ENCODE measurements at places on chromosomes 5 and 9. TPM values are rescaled to one million over a fixed set of nuclear protein-coding genes. Genes with fewer than 3 reads are reported as not detected.

Gene ADAMTS6
- total RNA-seq, result 7.1 TPM

Gene GALT
- 33.2 TPM for total RNA-seq

Gene KLF9
- total RNA-seq, result 166 TPM

Gene FBN2
- 2.0 TPM for total RNA-seq

Gene CXCL14
- total RNA-seq, result 15.5 TPM

Gene LCN2
- not detected for total RNA-seq

Gene SLC6A3
- not detected for total RNA-seq

Gene KIAA0825
- total RNA-seq, result 4.6 TPM

Gene MARVELD2
- not detected for total RNA-seq

Gene CER1
- total RNA-seq, result not detected

Gene JMY
- 35.5 TPM for total RNA-seq

Gene FOXD4L4
- not detected for total RNA-seq

Gene HTR4
- total RNA-seq, result 5.0 TPM

Gene C9
- total RNA-seq, result not detected

Gene PPP2CA
- total RNA-seq, result 102 TPM

Gene ANKRD20A1
- total RNA-seq, result 1.4 TPM

Gene TMC1
- not detected for total RNA-seq

Gene CNTNAP3
- total RNA-seq, result 9.8 TPM

Gene GPRIN1
- total RNA-seq, result 1.6 TPM

Gene SPTLC1
- 60.4 TPM for total RNA-seq

Gene SPINK5
- total RNA-seq, result not detected

Gene CCDC192
- not detected for total RNA-seq

Gene SPATA31A3
- not detected for total RNA-seq

Gene PCDHA12
- not detected for total RNA-seq

Gene ANKRD31
- not detected for total RNA-seq

Gene FAM221B
- total RNA-seq, result not detected

Gene SLC6A18
- total RNA-seq, result not detected

Gene NUTM2F
- total RNA-seq, result not detected

Gene IDNK
- total RNA-seq, result 11.8 TPM

Gene FBP2
- not detected for total RNA-seq

Gene ZNF454
- total RNA-seq, result 2.9 TPM

Gene ADAMTSL1
- 13.6 TPM for total RNA-seq

Gene OGN
- total RNA-seq, result 63.5 TPM

Gene CPLANE1
- 37.0 TPM for total RNA-seq

Gene STKLD1
- 0.49 TPM for total RNA-seq

Gene PCDHA13
- 1.4 TPM for total RNA-seq

Gene PCDHB10
- total RNA-seq, result 6.2 TPM

Gene SPINK4
- total RNA-seq, result not detected

Gene SEMA4D
- 4.6 TPM for total RNA-seq

Gene NDUFA8
- 88.3 TPM for total RNA-seq

Gene GABRA1
- not detected for total RNA-seq

Gene C9orf43
- total RNA-seq, result 0.36 TPM

Gene ABO
- total RNA-seq, result 0.36 TPM

Gene PLPP7
- total RNA-seq, result 14.3 TPM

Gene SLC6A7
- total RNA-seq, result not detected

Gene CD72
- total RNA-seq, result 0.36 TPM

Gene IFNA21
- total RNA-seq, result not detected

Gene OR1J2
- total RNA-seq, result not detected

Gene ELOVL7
- total RNA-seq, result 2.5 TPM

Gene SLC25A48
- total RNA-seq, result not detected

Gene FCN2
- total RNA-seq, result not detected

Gene COL23A1
- 0.28 TPM for total RNA-seq

Gene PPP3R2
- total RNA-seq, result not detected

Gene DRD1
- total RNA-seq, result not detected

Gene TMEM245
- total RNA-seq, result 105 TPM

Gene CNTLN
- total RNA-seq, result 18.2 TPM

Gene WNT8A
- total RNA-seq, result not detected

Gene GLRX
- 42.8 TPM for total RNA-seq
